ENCODE measurements at places on chromosomes 2 and 18.

- DNase-seq = peak; percentile 21
Measured at GRCh38 chr2:30178618-30179434, 32.0 kb downstream of the YPEL5 start.

GRCh38 chr2:101255501-101255900, 2.8 kb downstream of the CNOT11 start:
- no peak for DNase-seq

- no peak for DNase-seq
Measured at GRCh38 chr2:188293601-188294351, 2.1 kb downstream of the GULP1 start.

DNA sequence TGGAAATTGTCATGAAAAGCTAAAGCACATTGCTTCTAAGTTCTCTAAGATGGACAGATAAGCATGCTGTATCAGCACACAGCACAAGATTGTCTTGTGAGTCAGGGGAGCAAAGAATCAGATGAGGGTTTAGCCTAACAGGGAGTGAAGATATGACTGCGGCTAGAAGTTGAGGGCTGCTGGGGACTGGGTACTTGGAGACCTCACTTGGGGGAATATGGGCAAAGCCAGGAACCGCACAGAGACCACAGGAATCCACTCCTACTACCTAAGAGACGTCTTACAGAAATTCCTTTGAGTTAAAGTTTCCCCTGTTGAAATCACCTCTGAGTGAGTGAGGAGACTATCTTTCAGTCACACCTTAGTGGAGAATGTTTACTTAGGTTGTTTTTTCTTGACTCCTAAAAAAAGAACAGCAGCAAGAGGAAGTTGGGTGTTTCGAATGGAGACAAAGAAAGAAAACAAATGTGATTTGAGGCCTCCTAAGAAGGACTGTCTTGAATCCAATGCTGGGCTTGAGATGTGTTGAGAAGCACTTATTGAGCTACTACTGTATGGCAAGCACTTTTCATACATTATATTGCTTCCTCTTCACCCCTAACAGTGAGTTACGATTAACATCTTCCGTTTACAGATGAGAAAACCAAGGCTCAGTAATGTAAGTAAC, 100.7 kb downstream of the ANKRD44 start:
- DNase-seq = no peak

DNA sequence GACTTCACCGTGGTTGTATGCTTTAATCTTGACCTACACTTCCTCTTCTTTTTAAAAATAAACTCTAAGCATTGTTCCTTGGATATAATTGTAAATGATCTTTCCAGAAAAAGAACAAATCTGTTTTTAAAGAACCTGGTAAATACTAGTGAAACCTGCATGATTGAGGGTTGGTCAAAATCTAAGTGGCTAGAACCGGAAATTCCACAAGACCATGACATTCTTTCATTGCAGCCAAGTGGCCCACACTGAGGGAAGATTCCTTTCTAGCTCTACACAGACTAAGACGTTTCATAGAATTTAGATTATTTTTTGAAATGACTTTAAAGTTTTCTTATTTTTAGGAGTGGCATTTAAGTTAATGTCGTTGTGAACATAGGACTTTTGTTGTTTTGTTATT, 356.7 kb downstream of the NYAP2 start:
- no peak for DNase-seq

GRCh38 chr18:40769786-40770185, 1185.2 kb upstream of the PIK3C3 start:
- no peak for DNase-seq

DNA sequence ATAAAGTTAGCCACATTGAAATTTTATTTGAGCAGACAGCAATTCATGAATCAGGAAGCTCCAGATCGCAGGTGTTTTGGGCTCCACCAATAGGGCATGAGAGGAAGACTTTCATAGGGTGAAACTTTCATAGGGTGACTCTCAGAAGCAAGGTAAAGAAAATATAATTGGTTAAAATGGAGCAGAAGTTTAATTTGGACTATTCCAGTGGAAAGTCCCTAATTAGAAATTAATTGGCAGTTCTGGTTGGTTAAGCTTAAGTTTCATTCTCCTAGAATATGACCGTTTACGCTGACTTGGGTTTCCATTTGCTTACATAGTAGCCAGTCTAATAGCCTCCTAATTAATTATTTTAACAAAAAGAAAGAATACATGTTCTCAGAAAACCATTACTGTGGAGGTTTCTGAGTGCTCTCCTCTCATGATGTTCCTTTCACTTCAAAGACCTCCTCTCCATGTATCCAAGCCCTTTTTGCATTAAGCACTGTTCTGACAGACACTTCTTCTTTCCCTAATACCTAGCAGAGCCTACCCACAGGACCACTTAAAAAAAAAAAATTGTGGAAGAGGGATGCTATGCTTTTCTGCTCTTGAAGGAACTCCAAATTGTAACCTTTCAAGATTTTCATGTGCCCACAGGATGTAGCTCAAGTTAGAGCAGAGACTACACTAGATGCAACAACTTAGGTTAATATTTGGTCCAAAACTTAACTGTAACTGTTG, 99.1 kb downstream of the MREG start:
- DNase-seq = no peak
